ENCODE measurements at places on chromosomes 3 and 15.

- DNase-seq: no peak
Observed at GRCh38 chr15:68792901-68793766, 27.6 kb downstream of the ANP32A start.

- no peak for DNase-seq
Observed at GRCh38 chr15:42286445-42287029, 13.3 kb upstream of the TMEM87A start.

DNA sequence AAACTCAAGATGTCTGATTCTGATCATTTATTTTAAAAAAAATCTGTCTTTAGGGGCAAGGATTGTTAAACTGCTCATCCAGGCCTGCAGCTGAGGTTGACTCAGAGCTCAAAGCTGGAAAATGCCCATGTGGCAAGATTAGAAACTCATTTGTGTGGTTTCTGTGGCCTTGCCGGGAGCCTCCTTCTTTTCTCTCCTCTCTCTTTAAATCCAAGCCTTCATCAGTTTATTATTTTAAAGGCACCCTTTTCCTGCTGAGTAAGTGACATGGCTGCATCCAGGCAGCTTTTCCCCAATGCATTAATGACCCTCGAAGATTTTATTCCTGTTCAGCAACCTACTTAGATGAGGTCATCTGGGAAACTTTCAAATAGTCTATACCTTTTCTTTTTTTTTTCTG, 221.3 kb upstream of the CDIN1 start:
- no peak for DNase-seq

- DNase-seq: peak; percentile 85
Observed at GRCh38 chr15:38563723-38564519, 693 bp downstream of the RASGRP1 start.

DNA sequence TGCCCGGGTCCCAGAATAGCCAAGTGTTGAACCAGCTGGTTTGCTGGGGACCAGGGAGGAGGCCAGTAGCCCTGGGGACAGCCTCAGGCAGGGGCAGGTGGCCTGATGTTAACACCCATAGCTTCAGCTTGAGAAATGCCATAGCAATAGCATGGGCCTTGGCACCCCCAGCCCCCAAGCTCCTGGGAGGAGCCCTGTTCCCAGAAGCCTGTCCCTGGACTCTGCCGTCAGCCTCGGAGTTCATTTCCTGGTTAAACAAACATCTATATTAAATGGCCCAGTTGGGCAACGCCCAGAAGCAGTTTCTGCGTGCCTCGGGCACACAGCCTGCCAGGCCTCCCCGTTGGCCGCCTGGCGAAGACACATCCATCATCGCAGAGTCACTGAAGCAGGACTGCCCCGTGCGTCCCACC, 58.2 kb downstream of the FGD5 start:
- no peak for DNase-seq

GRCh38 chr3:5013021-5013906, 34.0 kb downstream of the BHLHE40 start:
- DNase-seq: no peak

GRCh38 chr15:35496585-35496984, 49.4 kb downstream of the DPH6 start:
- DNase-seq: no peak

- DNase-seq: no peak
Observed at GRCh38 chr3:127992127-127992526, 60.1 kb upstream of the SEC61A1 start.

DNA sequence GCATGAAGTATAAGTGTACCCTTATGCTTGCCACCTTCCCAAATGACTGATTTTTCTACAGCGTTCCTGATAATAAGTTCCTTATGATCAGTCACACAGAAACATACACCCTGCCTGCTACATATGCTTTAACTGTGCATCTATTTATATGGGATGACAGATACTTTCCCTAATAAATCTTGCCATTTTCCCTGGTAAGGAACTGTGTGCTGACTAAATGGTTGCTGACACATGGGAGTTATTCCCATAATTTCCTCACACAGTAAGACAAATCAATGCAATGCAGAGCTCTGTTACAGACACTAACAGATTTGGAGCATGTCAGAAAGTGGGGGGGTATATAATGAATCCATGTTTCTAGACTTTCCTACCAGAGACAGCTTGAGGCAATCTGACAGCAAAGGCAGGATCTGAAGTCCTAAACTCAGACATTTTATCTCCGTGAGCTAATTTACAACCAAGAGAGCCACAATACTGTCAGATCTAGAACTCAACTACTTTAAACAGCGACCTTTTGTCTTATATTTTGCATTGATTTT, 86.9 kb upstream of the TCF12 start:
- DNase-seq: no peak
